ENCODE measurements at places on chromosomes 6 and 20. TPM values are rescaled to one million over a fixed set of nuclear protein-coding genes. Genes with fewer than 3 reads are reported as not detected.

- DNase-seq, result no peak
Observed at GRCh38 chr6:126181890-126182289, 158.0 kb upstream of the CENPW start.

Gene MACROD2
- total RNA-seq, result 1.0 TPM

Gene COL9A3
- total RNA-seq, result 0.17 TPM

- peak; percentile 87 for DNase-seq
Observed at GRCh38 chr20:48180618-48181017, 395.3 kb upstream of the SULF2 start.

Gene LY6G6C
- not detected for total RNA-seq

Gene IPCEF1
- 0.26 TPM for total RNA-seq

Gene LY6G5B
- total RNA-seq, result 2.0 TPM

DNA sequence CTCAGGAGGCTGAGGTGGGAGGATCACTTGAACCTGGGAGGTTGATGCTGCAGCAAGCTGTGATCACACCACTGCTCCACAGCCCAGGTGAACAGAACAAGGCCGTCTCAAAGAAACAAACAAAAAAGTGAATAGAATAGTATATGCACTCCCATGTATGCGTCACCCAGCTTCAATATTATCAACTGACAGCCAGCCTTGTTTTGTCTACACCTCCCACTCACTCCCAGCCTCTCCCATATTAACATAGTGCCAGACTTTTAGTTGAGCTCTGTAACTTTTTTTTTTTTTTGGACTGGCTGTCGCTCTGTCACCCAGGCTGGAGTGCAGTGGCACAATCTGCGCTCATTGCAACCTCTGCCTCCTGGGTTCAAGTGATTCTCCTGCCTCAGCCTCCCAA, 18.1 kb upstream of the ILRUN start:
- DNase-seq, result peak; percentile 15

Gene LRP11
- 54.7 TPM for total RNA-seq

DNA sequence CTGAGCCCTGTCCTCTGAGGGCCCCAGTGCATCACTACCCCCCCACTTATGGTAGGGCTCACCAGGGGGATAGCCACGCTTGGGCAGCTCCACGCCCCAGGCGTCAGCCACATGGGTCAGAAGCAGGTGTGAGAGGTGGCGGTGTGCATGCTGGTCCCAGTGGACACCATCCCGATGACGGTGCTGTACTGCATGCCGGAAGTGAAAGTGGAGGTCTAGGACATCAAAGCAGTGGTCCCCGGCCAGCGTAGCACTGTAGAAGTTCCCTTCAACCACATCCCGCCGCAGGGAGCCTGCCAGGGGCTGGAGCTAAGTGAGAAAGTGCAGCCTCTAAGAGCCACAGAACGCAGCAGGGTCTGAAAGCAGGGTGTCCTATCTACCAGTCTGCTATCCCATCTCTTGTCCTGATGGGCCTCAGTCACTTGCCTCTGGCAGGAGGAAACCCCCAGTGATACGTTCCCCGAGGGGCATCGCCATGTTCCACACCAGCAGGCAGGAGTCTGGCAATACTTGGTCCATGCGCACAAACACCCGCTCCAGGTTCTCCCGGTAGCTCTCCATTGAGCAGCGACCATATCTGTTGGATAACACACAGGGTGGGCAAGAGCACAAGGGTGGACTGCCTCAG, 2.2 kb downstream of the PCED1A start:
- no peak for DNase-seq

DNA sequence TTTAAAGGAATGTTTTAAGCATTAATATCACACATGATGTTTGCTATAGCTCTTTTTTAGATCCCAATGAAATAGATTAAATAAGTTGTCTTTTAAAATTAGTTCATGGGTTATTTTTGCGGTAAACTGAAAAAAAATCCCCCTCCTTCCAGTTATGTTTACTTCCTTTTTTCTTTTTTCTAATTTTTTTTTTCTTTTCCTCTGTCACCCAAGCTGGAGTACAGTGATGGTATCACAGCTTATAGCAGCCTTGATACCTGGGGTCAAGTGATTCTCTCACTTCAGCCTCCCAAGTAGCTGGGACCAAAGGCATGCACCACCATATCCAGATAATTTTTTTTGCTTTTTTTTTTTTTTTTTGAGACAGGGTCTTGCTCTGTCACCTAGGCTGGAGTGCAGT, 17.8 kb upstream of the SCAF8 start:
- DNase-seq, result no peak

Gene UNC5CL
- total RNA-seq, result 0.26 TPM

DNA sequence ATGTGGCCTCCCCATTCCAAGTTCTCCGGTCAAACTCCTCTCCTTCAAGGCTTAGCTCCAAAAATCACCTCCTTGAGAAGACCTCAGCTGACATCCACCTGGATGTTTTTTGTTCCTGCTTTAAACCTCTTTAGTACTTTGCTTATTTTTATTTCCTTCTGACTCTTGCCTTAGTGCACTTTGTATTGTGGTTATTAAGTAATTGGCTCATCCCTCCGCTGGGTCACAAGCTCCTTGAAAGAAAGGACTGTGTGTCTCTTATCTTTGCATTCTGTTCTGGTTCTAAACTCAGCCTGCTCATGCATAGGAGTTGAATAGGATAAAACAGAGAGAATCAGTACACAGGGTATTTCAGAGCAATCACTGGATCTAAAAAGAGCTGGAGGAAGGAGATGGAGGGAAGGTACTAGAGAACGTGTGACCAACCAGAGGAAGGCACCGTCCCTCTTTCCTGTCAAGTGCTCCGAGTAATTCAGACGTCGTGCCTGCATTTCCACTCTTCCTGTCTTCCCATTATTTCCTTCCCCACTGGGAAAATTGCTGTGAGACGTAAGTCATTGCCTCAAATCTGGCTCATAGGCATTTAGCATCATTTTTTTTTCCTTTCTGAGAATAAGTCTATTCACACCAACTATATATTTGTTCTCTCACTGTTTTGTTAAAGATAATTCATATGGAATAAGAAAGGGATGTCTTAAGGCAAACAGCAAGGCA, 59.7 kb upstream of the GLP1R start:
- no peak for DNase-seq

Gene RIPPLY2
- total RNA-seq, result not detected

GRCh38 chr6:157445277-157446009, 64.5 kb downstream of the ZDHHC14 start:
- no peak for DNase-seq

GRCh38 chr20:44390280-44390679, 34.8 kb downstream of the HNF4A start:
- DNase-seq, result no peak

DNA sequence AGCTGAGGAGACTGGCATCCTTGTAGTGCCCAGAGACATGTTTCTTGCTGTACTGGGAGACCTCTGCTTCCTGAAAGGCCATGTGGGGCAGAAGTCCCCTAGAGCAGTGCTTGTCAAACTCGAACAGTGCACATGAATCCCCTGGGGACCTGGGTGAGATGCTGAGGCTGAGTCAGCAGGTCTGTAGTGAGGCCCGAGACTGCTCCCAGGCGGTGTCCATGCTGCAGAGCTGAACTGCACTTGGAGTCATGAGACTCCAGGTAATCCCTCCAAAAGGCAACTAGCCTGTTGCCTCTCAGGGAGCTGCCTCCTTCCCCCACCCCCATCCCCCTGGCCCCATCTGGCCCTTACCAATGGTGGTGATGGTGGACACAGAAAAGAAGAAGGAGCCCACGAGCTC, 3.7 kb downstream of the KCNK17 start:
- DNase-seq, result no peak

- DNase-seq, result peak; percentile 9
Observed at GRCh38 chr20:44908987-44909871, 631 bp upstream of the PABPC1L start.
